Stimulated activated CD4-positive, alpha-beta T cell treated with anti-CD3 and anti-CD28 coated beads, TNF-alpha, amount 100 ng/mL, for 1 hour (primary cell): ENCODE measurements at places on chromosomes 13 and 19.

GRCh38 chr19:6376512-6377190 lies 918 bp upstream of the PSPN start:
- no peak for DNase-seq

- no peak for DNase-seq
Observed at GRCh38 chr19:4268816-4269430, 10.1 kb upstream of the SHD start.

DNA sequence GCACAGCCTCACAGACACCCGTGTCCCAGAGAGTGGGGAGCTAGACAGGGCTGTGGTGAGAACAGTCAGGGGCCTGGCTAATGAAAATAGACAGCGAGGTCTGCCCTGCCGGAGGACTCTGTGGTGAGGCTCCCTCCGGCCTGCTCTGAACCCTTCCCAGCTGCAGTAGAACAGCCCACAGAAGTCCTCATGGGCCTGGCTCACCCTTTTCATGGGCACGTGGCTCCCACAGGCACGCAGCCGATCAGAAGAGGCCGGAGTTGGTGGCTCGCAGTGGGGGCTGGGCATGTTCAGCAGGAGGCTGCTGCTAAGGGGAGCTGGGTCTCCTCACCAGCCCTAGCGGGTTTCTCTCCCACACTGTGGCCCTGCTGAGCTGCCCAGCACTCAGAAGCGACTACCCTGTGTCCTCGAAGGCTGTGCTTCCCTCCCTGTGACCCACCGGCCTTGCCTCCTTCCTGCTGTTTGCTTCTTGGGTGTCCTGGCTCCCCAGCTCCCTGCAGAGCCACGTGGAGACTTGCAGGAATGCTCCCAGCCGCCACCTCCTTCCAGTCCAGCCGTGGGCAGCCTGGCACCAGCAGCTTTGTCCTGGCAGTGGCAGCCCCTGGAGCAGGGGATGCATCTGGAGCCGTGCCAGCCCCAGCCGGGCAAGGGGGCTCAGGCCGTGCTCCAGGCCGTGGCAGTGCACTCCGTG lies 138.7 kb downstream of the KDM4B start:
- DNase-seq = no peak

- DNase-seq = no peak
Observed at GRCh38 chr19:3760871-3761361, 576 bp downstream of the APBA3 start.

GRCh38 chr19:4519521-4520277 lies 1.4 kb upstream of the PLIN4 start:
- DNase-seq = no peak

DNA sequence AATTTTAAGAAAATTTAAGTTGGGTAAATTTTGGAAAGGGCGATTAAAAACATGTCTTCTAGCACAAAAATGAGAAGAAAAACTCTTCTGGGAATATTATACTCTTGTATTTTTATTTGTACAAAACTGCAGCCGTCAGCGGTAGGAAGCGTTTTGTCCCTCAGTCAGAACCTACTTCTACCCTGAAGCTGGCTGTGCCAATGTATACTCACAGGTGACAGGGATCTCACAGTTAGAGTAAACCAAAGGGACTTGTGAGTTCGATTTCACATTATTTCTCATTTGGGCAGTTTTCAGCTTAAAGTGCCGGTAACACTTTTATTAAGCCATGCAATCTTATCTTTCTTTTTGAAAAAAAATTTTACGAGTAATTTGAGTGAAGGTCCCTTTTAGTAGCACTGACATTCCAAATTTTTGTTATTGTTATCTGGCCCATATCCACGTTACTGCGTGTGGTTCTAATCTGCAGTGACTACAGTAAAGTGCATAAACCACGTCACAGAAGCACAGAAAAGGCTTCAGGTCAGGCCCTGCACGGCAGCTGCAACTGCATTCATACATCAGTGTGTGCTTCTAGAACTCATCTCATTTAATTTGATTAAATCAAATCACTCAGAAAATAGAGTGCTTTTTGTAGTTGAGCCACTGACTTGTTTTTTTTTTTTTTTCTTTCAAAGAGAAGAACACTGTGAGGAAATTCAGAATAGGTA lies 387.3 kb downstream of the LIG4 start:
- DNase-seq = no peak

- no peak for DNase-seq
Observed at GRCh38 chr19:38055655-38056521, 148.9 kb downstream of the SIPA1L3 start.

GRCh38 chr13:83794583-83794982 lies 87.7 kb downstream of the SLITRK1 start:
- no peak for DNase-seq

DNA sequence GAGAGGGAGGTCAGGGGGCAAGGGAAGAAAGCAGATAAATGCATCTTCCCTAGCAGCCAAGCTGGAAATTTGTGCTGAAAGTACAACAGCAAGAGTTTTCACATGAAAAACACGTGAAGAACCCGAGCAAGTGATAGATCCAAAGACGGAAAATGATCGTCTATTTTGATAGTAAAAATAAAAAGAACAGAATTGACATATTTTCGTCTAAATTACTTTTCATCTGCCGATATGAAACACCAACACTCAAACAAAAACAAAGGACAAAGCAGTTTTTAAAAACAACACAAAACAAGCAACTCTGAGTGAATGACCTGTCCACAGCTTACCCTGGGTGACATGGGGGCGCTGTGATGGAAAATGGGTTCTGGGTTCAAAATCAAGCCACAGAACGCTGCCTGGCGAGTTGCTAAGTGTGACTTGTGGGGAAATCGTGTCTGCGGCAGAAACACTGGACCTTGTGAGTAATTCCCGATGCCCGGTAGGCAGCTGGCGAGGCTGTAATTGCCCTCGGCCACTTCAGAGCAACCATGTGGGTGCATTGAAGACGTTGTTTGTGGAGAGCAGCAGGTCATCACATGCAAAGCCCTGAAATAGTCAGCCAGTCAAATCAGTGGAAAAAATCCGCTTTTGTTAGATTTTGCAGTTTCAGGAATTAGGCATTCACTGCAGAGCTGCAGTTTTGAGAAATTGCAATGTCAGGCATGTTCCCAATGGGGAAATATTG lies 7.4 kb downstream of the SOX1 start:
- no peak for DNase-seq

- no peak for DNase-seq
Observed at GRCh38 chr19:14363183-14364097, 17.8 kb upstream of the ADGRE5 start.

DNA sequence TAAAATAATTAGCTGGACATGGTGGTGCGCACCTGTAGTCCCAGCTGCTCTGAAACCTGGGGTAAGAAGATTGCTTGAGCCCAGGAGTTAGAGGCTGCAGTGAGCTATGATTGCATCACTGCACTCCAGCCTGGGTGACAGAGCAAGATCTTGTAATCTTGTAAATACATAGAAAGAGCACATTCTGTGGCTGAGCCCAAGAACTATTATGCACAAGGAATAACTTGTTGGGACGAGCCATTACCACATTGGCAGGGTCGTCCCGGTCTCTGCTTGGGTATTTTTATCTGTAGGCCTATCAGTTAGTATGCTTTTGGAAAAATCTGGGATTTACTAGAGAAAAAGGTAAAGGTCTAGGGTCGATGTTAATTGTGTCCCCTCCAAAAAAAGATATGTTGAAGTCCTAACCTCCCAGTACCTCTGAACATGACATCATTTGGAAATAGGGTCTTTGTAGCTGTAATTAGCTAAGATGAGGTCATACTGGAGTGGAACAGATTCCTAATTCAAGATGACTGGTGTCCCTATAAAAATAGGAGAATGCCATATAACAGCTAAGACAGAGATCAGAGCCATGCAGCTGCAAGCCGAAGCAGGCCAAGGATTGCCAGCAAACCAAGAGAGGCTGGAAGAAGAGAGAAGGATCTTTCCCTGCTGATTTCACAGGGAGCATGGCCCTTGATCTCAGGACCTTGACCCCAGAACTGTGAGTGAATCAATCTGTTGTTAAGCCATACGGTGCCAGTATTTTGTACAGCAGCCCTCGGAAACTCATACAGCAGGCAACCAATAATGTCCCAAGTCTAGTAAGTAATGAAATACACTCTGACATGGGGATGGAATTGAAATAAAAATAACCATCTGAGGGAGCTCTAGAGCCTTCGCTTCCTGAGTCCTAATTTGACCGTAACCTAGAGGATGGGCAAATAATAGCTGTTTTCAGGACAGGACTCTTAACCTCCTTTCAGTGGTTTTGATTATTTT lies 77.0 kb downstream of the TM9SF2 start:
- DNase-seq = no peak

DNA sequence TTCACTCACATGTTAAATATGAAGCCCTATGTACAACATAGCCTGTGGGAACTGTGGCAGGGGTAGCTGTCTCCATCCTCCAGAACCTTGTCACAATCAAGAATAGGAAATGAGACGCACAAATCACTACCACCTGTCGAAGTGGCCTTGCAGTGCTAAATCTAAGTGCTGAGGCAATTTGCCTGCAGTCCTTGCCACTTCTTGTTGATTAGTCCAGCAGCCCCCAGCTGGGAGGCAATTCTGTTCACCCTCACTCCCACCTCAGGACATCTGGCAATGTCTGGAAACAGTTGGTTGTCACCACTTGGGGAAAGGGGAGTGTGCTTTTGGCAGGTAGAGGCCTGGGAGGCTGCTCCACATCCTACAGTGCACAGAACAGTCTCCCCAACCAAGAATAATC lies 10.7 kb downstream of the RFX2 start:
- no peak for DNase-seq

DNA sequence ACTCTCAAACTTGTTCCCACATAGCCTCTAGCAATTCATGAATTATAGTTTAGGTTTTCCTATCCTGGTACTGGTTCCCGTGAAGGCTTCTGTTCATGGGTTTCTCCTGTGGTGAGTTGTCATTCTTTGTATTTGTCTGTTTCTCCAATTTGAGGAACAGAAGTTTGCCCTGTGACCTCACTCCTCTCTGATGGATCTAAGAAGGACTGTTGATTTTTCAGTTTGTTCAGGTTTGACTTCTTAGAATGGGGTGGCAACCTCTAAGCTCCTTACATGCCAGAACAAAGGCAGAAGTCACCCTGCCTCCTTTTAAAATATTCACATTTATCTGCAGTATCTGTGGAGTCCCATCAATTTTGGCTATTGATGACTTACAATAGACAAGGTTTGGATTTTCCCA lies 354.0 kb downstream of the SPRY2 start:
- no peak for DNase-seq

DNA sequence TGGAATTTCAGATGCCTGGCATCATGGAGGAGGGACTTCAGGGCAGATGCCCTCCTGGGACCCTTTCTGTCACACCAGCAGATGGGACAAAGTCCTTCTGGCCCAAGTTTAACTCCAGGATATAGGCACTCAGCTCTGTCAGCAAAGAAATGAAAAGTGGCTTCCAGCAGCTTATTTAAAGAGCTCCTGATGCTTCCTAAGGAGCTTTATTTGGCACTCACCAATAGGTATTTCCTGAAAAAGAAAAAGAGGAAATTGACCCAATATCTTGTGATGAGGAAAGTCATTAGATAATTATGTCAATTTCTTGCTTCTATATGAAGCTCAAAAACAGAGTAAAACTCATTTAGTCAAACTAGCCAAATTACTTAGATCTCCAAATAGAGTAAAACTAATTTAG lies 224.6 kb downstream of the RAP2A start:
- DNase-seq = no peak

DNA sequence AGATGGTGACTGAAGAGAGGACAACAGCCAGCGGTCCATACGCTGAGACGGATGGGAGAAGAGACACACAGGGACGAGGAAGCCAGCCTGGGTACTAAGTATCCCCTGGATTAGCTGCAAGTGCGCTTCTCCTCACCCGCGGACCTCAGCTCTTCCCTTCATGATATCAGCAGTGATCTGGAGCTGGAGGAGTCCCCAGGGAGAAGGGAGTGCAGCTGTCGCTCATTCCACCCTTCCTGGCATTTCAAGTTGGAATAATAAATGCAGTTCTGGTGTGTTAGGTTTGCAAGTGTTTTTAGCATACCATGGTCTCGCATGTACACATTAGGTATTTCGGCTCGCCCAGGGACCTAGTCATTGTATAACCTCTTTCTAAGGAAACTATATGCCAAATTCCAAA lies 88.5 kb upstream of the C1QTNF9B start:
- DNase-seq = no peak

DNA sequence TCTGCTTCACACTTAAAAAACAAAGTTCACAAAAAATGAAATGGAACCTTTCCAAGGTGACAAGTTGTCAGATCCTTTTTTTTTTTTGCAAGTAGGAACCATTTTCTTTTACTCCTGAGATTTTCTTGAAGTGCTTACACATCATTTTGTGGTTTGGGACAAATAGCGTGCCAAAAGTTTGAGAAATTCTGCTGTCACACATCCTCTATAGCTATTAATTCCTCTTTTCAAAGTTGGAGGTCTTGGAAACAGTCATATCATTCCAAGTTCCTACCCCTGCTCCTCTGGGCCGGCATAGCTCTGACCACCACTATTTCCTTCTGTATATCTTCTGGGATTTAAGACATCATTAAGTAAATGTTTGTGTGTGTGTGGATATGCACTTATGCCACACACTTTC lies 421.6 kb upstream of the SLC10A2 start:
- DNase-seq = no peak

DNA sequence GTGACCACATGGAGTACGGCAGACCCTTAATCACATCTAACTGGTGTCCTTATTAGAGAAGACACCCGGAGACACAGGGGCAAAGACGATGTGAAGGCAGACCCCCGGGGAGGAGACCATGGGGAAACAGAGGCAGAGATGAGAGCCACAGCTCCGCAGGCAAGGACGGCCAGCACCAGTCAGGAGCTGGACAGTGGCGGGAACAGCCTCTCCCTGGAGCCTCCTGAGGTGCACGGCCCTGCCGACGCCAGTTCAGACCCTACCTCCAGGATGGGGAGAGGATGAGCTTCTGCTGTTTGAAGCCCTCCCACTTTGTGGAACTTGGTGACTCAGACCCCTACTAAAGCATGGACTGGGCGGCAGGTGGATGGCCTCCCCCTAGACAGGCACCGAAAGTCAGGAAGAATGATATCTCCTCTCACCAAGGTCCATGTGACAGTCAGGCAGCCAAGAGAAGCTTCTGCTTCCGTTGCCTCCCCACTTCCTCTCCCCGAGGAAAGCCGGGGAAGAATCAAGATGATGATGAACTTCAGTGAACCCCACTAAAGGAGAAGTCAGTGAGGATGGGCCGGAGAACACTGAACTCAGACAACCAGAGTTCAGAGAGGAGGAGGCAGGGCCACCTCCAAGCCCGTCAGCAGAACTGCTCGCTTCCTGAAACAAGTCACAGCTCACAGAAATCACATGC lies 25.4 kb downstream of the RAB20 start:
- DNase-seq = no peak

- no peak for DNase-seq
Observed at GRCh38 chr19:3738477-3739220, 22.8 kb downstream of the APBA3 start.
